ENCODE measurements at places on chromosomes 5 and 9.

GRCh38 chr5:169197343-169197742, 103.6 kb downstream of the SLIT3 start:
- no peak for DNase-seq

DNA sequence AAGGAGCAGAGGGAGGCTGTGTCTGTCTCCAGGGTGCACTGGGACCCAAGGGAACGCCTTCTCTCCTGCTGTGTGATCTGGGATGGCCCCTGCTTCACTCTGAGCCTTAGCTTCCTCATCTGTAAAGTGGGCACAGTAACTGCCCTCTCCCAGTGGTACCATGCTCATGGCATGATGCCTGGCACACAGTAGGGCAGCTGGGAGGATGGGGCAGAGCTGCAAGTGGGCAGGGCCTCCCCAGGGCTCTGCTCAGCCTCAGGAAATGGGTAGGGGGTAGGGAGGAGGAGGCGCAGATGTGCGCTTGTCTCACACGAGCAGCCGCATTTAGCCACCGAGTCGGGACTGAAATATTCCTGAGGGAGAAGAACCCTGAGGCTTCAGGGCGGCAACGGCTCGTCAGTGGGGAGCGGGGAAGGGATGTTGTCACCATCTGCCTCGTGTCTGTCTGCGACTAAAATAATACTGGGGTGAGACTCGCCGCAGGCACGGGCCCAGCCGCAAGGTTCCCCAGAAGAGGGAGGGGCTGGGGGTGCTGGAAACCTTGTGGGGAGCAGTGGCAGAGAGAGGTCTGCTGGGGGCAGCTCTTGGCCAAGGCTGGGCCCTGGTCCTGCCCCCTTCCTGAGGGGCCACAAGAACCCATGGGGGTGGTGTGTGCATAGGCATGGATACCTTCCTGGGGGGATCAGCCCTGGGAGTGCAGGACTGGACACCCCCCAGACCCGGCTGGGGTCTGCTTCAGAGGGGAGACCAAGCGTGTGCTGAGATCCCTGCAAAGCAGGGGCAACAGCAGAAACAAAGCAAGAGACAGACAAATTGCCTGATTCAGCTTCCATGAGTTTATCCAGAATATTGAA, 55.2 kb upstream of the PSD2 start:
- DNase-seq, result no peak

GRCh38 chr9:5231212-5231611, at the start of gene INSL4:
Gene INSL4, plus strand, starts transcription at chr9:5231419. Its CDS starts 105 bp downstream, at chr9:5231524.
- DNase-seq, result no peak

GRCh38 chr9:98778711-98779530, 17.4 kb downstream of the ANKS6 start:
- DNase-seq, result no peak

GRCh38 chr9:128355451-128355850, 15.1 kb downstream of the SLC27A4 start:
- DNase-seq, result no peak

- DNase-seq, result peak; percentile 75
These were observed 739 bp downstream of the PPP2CA start for GRCh38 chr5:134224888-134225779.

DNA sequence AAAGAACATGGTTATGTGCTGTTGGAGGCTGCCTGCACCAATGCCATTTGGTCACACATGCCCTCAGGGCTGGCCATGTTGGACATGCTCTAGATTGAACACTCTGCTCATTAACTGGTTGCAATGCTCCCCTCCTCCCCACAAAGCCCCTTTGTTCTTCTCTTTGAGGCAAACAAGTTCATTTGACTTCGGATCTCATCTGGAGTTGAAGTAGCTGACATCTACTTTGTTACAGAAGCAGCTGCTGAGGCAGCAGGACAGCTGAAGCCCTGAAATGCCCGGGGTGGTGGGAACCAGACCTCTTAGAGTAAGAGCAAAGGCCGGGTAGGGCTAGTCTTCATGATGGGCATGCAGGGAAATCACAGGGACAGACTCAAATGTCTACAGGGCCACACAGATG, 123.5 kb downstream of the APBA1 start:
- DNase-seq, result no peak

DNA sequence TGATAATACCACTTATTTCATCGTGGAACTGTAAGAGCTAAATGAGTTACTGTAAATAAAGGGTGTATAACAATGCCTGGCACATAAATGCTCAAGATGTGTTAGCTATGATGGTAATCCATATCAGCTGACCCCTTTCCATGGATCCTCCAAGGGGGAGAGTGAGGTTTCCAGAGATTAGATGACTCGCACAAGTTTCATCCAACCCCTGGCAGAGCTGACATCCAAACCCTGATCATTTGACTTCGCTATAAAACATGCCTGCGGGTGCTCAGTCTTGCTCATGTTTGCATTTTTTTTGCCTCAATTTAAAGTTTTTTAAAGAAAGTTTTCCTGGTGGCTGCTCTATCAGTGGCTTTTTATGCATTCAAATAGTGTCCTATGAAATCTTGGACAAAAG, 145.7 kb upstream of the SMIM23 start:
- DNase-seq, result no peak

- no peak for DNase-seq
These were observed 9.5 kb upstream of the IFNK start for GRCh38 chr9:27514551-27514950.

DNA sequence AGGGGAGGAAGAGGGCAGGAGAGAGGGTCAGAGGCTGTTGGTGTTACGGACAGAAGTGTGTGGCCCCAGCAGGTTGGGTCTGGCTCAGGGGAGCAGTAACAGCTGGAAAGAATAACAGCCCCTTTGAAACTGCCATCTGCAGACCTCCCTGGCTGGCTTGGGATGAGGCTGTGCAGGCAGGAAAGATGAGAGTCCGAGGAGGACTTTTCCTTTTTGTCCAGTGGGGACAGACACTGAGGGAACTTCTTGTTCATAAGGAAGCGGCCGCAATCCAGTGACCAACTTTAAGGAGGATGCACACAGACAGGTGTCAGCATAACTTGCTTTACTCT, 14.8 kb upstream of the PLEKHG4B start:
- no peak for DNase-seq
